NCI-H526 (cell line): ENCODE measurements at places on chromosomes 3 and 15.

- no peak for DNase-seq
Measured at GRCh38 chr3:33581666-33582065, 136.4 kb downstream of the CLASP2 start.

- peak; percentile 15 for DNase-seq
Measured at GRCh38 chr3:30628205-30628900, 22.0 kb downstream of the TGFBR2 start.

DNA sequence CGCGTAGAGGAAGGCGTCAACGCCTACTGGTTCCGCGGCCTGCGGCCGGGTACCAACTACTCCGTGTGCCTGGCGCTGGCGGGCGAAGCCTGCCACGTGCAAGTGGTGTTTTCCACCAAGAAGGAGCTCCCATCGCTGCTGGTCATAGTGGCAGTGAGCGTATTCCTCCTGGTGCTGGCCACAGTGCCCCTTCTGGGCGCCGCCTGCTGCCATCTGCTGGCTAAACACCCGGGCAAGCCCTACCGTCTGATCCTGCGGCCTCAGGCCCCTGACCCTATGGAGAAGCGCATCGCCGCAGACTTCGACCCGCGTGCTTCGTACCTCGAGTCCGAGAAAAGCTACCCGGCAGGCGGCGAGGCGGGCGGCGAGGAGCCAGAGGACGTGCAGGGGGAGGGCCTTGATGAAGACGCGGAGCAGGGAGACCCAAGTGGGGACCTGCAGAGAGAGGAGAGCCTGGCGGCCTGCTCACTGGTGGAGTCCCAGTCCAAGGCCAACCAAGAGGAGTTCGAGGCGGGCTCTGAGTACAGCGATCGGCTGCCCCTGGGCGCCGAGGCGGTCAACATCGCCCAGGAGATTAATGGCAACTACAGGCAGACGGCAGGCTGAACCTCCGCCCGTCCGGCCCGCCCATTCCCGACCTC lies 4.1 kb downstream of the ISLR2 start:
- DNase-seq, result no peak

DNA sequence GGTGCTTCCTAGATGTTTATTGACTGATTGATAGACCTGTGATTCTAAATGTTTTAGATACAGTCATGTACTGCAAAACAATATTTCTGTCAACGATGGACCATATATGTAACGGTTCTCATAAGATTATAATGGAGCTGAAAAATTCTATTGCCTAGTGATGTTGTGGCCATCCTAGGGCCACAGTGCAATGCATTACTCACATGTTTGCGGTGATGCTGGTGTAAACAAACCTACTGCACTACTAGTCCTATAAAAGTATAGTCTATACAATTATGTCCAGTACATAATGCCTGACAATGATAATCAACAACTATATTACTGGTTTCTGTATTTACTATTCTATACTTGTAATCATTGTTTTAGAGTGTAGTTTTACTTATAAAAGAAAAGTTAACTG lies 46.8 kb downstream of the CHST2 start:
- no peak for DNase-seq

DNA sequence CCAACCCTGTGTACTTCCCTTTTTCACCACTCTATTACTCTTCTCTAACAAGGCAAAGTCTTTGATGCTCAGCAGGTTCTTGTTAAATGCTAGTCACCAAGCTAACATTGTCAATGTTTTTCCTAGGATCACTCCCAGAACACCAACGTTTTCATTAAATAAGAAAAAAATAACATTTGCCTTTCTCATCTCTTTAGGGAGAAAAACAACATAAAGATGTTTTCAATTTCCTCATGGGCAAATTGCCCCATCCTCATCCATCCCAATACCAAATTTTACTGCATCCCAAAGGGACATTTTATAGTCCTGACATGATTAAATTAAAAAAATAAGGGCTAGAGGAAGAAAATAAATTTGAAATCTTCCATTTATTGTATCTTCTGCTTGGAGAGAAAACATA lies 106.5 kb downstream of the SUCNR1 start:
- DNase-seq, result no peak

GRCh38 chr15:63059573-63060216 lies 17.1 kb downstream of the TPM1 start:
- no peak for DNase-seq

- DNase-seq, result no peak
Measured at GRCh38 chr3:42796332-42796885, 7.9 kb downstream of the HIGD1A start.

- no peak for DNase-seq
Measured at GRCh38 chr15:64685230-64685888, 90.0 kb downstream of the RBPMS2 start.

- DNase-seq, result no peak
Measured at GRCh38 chr3:65751123-65751700, 287.5 kb downstream of the MAGI1 start.

GRCh38 chr3:8579096-8579495 lies 65.5 kb downstream of the SSUH2 start:
- DNase-seq, result no peak

DNA sequence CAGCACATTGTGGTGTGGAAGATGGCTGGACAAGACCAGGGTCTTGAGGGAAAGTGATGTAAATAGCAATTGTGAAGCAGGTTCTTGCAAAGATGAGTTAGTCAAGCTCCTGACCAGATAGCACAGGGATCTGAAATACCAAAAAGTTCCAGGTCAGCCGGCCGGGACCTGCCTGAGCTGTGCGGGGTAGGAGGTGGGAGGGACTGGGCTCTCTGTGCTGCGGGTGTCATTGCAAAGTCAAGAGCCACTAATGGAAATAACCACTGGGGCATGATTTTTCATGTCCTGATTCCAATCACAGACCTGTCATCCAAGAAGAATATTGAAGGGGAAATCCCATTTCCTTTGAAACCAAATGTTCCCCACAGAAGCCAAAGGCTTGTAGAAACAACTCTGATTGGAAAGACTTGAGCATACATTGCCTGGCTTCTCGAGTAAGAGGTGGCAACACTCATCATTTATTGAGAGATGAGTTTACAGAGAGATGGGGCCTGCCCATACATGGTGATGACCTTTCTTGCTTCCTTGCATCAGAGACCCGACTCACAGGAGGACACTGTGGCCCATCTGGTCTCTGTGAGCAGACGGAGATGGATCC lies 44.2 kb upstream of the KY start:
- no peak for DNase-seq

GRCh38 chr15:60154764-60155325 lies 150.7 kb downstream of the FOXB1 start:
- DNase-seq, result no peak

DNA sequence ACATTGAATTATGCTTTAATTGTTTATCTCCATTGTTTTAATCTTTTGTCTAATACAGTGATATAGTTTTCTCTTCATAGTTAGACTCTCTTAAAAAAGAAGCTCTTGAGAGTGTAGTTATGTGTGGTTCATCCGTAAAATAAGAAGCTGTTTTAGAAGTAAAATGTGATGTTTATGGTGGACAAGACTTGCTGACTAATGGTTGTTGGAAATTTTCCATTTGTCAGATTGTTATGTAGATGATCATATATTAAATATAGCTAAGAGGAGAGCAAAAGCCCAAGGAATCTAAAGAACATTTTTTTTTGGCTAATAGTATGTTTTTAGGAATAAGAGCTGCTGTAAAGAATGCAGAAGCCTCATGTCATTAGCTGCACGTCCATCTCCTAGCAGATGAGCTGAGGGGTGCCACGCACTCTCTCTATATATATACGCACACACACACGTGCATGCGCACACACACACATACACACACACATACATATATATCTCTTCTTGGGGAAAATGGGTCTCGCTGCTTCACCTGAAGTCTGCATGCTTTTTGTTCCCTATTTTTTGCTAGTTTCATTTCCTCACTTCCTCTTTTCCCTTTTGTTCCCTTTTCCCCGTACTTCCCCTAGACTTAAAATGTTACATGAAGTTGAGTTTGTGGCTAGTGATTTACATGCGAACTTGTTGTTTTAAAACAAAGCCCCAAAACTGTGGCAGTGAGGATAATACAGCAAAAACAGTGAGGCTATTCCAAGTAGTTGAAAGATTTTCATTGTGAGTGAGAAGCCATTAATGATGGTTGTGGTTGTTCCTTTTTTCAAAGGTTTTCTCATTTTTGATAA lies 107.8 kb downstream of the MBNL1 start:
- no peak for DNase-seq

GRCh38 chr3:57281715-57282114 lies 10.8 kb downstream of the ASB14 start:
- no peak for DNase-seq

GRCh38 chr3:42052484-42053351 lies 38.4 kb upstream of the TRAK1 start:
- peak; percentile 6 for DNase-seq

DNA sequence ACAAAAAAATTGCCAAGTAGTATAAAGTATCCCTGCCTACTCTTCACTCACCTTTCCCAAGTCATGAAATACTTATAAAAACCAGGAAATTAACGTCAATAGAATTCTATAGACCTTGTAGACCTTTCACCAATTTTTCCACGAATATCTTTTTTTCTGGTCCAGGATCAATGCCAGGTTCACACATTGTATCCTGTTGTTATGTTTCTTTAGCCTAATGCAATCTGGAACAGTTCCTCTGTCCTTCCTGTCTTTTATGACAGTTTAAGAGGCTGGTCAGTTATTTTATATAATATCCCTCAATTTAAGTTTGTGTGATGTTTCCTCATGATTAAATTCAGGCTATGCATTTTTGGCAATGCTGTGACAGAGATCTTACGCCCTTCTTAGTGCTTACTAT lies 63.2 kb upstream of the MAGI1 start:
- no peak for DNase-seq

DNA sequence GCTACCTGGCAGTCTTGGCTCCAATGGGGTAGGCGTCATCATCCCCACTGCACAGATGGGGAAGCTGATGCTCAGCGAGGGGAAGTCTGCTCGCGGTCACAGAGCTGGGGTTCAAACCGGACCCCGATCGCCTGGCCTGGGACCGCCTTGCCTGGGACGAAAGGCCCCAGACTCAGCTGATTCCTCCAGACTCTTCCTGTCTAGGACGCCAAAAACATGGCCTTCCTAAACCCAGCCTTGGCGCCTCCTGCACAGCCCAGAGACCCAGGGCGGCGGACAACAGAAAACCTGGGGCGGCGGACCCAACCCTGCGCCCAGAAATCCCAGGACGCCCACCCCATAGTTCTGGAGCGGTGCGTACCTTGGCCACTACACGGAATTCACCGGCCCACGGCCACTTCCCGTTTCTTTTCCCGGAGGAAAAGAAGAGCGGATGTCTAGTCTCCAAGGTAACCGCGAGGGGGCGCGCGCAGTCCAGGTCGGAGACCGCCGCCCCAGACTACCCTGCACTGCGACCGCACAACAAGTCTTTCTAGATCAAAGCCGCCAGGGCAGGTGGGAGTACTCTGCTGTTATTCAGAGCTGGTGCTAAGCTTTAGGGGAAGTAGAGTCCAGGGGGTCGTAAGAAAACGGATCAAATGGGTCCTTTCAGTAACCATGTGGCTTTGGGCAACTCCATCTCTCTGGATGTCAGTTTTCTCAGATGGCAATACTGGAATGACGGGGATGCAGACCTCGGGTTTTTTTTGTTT lies 4.9 kb upstream of the IL17RD start:
- peak; percentile 77 for DNase-seq
